ENCODE measurements at places on chromosomes 1 and 21.

GRCh38 chr21:42389449-42389835 lies 6.4 kb downstream of the TMPRSS3 start:
- DNase-seq = no peak

- no peak for DNase-seq
Observed at GRCh38 chr1:87393445-87394085, 64.9 kb downstream of the LMO4 start.

DNA sequence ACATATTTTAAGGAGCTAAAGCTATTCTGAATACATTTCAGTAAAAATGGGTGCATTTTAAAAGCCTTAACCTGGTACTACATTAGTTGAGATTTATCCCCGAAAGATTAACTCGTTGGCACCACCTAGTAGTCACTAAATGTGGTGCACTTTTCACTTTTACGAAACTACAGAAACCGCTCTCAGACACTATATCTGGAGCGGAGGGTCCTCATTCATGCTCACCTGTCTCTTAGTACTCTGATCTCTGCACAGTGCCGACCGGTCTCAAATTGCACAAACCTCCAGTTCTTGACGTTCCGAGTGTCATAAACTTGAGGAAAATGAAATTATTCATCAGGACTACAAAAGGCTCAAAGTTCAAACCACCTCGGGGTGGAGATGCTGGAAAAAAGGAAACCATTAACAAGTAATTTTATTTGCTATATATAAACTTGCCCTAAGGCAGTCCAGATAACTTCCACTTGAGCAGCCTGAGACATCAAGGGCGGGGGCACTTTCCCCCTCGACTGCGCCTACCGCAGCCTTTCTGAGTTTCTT lies 722 bp downstream of the LZIC start:
- peak; percentile 58 for DNase-seq

GRCh38 chr1:229339086-229339485 lies 3.8 kb downstream of the CCSAP start:
- no peak for DNase-seq

- DNase-seq = no peak
Observed at GRCh38 chr1:204115116-204115515, 36.7 kb downstream of the ETNK2 start.

GRCh38 chr1:151864411-151864810 lies 10.9 kb upstream of the THEM5 start:
- DNase-seq = no peak

- DNase-seq = no peak
Observed at GRCh38 chr1:215665215-215665614, 98.1 kb downstream of the KCTD3 start.

DNA sequence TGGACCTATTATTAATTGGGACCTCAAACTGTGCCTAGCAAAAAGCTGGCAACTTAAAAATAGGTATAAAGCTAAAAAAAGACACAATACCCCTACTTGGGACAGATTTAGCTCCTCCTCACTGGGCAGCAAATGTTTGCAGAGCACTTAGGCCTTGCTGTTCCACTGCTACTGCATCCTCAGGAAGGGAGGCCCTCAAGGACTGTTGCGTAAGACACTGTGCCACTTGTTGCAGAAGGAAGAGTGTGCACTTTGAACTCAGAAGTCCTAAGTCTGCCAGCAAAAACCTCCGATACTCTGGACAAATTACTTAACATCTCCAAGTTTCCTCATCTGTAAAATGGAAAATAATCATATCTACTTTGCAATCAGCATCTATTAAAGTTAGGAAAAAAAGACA lies 322.9 kb downstream of the BARHL2 start:
- no peak for DNase-seq

GRCh38 chr1:34709547-34709946 lies 45.3 kb upstream of the GJB5 start:
- no peak for DNase-seq

DNA sequence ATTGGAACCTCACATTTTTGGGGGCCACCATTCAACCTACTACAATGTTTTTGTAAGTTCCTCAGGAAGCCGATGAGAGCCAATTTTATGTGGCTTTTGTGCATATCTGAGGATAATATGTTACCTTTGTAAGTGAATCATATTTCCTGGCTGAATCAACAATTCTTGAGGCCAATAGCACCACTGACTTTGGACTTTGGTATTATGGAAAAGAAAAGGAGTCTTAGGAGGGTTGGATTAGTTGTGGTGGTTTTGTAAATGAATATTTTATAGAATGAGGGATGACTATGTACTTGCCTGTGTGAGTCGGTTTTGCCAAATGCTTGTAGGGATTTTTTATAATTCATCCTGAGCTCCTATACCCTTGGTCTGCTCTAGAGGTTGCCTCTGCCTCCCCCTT lies 181.5 kb upstream of the HMGB4 start:
- DNase-seq = no peak

DNA sequence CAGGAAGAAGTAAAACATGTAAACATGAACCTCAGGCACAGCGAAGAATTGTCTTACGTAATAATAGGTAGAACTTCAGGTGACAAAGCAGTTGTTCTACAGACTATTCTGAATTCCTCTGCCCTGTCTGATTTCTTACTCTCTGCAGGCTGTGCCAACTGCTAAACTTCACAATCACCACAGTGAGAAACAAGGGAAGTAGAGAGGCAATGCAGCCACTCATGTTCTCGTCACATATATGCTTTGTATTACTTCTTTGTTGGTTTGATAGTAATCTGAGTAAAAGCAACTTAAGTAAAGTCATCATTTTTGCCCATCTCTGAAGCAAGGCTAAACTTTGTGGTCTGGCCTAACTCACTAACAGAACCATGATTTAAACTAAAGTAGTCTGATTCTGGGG lies 21.9 kb downstream of the PIGK start:
- no peak for DNase-seq

DNA sequence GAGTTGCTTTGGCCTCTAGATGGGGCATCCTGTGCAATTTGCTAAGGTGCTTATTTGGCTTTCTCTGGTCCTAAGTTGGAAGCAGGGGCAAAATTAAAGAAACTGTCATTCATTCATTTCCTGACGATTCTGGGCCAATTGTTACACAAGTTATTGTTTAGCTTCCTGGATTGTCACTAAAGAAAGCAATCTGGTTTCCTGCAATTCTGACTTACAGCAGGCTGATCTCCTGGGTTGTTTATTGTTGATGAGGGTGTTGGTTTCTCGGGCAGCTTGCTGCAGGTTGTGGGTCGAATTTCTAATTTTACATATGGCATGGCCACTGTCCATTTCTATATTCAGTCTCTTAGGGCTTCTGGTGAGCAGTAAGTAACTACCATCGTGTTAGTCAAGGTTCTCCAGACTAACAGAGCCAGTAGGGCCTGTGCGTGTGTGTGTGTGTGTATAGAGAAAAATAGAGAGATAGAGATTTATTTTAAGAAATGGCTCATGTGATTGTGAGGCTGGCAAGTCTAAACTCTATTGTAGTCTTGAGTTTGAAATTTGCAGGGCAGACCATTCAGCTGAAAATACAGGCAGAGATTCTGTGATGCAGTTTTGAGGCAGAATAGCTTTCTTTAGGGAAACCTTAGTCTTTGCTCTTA lies 30.4 kb downstream of the CTH start:
- no peak for DNase-seq

DNA sequence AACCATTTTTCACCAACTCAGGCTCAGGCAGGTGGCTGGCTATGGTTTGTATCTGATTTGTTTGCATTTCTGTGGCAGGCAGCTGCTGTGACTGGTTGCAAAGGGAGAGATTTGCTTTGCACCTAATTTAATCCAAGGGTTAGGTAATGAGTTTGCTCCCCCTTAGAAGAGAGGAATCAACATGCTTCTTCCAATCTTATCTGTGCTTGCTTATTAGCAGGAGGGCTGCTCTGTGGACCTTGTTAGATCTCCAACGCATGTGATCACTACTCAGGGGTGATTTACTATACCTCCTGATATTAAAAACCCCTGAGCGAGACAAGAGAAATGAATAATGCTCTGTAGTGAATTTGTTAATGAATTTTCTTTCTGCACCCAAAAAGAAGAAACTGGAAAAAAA lies 20.5 kb downstream of the OLFML3 start:
- no peak for DNase-seq

- DNase-seq = no peak
Observed at GRCh38 chr1:192445241-192445640, 128.4 kb downstream of the RGS21 start.

DNA sequence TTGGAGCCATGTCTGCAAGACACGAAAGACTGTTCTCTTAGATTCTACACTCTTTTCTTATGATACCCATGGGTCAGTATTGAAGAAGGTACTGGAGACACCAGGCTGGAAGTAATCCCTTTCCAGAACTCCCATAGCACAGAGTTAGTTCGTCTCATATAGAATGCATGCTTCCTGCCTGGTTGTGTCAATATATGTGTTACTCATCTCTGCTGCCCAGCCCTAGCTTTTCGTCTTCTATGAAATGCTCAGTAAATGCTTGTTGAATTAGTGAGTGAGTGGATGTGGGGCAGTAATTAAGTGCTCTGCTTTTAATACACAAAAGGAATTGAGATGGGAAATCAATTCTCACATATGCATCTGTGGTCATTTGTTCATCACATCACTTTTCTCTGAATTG lies 32.1 kb downstream of the ADCY10 start:
- no peak for DNase-seq

DNA sequence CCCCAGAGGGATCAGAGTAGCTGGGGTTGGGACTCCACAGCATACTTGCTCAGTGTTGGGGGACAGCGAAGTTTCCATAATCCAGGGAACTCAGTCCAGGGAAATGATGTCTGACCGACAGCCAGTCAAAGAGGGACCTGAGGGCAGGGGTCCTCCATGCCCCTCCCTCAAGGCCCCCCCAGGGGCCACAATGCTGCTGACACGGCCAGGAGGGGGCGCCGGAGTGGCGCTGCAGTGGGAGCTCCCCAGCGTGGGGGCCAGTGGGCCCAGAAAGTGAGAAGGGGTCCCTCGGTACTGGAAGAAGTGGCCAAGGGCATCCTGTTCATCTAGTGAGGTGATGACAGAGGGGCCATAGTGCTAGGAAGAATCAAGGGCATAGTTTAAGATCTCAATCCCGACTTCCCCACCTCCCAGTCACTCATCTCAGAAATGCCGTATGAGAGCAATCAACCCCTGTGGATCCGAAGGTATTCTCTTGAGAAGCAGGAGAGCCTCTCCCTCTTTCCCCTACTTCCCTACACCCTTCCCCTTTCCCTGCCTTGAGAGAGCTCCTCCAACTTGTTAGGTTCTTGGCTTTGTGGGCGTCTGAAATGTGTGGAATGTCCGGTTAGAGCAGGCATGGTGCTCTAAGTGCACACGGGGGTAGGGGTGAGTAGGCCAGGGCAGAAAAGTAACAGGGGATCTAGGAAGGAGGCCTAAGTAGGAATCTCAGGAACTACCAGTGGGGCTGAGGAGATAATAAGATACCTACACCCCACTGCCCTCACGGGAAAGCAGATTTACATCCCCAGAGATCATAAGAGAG lies 4.1 kb downstream of the NUDT17 start:
- DNase-seq = no peak

DNA sequence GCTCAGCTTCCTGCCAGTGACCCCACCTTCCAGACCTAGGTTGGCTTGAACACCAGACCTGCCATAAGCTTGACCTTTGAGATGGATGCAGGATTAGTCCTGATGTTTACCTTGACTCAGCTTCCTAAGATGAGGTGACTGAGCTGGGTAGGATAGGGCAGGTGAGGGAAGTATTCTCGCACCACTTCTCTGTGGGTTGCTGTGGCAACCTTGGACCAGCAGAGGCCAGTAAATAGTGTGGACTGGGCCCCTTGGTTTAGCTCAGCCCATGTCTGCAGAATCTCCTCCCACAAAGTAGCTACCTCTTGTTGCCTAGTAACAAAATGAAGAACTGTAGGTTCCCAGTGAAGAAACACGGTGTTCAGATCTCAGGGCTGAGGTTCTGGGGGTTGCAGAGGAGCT lies 8.4 kb downstream of the RPS6KA1 start:
- DNase-seq = no peak

DNA sequence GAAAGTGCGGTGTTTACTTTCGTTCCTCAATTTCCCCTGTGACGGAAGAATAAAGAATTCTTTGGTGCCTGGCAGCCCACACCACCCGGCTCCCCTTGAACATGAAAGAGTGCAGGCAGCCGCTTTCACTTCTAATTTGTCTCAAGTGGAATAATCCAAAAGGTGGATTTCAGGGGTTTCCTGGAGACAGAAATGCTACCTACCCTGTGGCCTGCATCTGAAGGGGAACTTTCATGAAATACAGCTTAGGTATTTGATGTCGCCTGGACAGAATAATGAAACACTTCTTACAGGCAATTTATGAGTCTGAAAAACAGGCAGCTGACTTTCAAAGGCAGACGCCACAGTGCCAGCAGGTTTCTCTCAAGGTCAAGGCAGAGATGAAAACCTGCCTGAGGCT lies 169.5 kb upstream of the USP24 start:
- no peak for DNase-seq

- no peak for DNase-seq
Observed at GRCh38 chr1:66397192-66397591, 136.8 kb upstream of the SGIP1 start.

- DNase-seq = no peak
Observed at GRCh38 chr1:13483946-13484345, 29.9 kb downstream of the LRRC38 start.

GRCh38 chr21:16086121-16086520 lies 356.3 kb downstream of the USP25 start:
- no peak for DNase-seq

- no peak for DNase-seq
Observed at GRCh38 chr1:19081218-19081893, 124.9 kb upstream of the IFFO2 start.

GRCh38 chr1:47754221-47754620 lies 243.0 kb downstream of the TRABD2B start:
- no peak for DNase-seq

GRCh38 chr1:237411621-237412020 lies 369.6 kb downstream of the RYR2 start:
- no peak for DNase-seq

GRCh38 chr1:66365635-66366034 lies 168.3 kb upstream of the SGIP1 start:
- no peak for DNase-seq

GRCh38 chr1:97392701-97393100 lies 528.1 kb downstream of the DPYD start:
- no peak for DNase-seq

DNA sequence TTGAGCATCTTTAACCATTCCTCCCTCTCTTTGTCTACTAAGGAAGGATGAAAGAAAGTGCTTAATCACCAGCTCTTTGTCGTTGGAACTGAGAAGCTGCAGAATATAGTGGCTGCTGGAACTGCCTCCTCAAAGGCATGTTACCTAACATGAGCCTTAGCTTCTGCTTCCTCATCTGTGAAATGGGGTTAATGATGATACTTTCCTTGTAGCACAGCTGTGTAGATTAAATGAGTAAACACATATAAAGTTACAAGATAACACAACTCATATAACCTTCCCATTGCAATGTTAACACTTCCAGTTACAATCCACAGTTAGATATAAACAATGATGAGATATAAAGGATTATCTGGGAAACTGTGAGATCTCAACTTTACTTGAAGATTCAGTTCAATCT lies 48.4 kb upstream of the ZNF326 start:
- no peak for DNase-seq

GRCh38 chr1:178472531-178472930 lies 24.2 kb downstream of the CLEC20A start:
- DNase-seq = no peak

All from NCI-H1694 treated with DMSO at 0.1 percent for 48 hours (cell line).